NCI-H82 (cell line): ENCODE measurements at places on chromosomes 6 and 20.

GRCh38 chr6:52595000-52595795 is 18.3 kb upstream of the TRAM2 start:
- peak; percentile 97 for DNase-seq

DNA sequence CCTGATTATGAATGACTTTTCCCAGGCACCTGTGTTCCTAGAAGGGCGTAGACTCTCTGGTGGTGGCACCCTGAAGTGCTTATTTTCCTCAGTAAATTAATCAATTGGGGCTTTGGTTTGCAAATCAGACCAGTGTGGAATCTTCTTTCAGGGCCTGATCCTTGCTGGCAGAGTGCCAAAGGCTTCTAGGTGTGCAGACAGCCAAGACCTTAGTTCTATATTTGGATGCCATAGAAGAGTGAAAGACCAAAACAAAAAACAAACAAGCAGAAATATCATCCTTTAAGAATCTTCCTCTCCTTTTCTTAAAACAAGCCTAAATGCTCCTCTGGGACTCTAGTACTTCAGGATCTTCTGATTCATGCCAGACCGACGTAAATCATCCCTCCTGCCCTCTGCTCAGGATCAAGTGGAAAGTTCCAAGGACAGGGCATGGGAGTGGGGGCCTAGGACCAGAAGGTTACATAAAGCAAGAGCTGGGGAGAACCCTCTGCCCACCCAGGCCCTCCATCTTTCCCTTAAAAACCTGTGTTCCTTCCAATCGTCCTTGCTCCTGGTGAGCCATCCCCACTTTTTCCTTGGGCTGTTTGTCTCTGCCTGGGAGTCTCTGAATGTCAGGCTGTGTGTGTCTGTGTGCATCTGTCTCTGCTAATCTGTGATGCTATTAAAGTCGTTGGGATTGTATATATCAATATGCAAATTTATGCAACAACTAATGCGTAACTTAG is 70.5 kb upstream of the MYLIP start:
- peak; percentile 87 for DNase-seq

- DNase-seq, result no peak
Observed at GRCh38 chr20:48855046-48855445, 27.2 kb upstream of the PREX1 start.

GRCh38 chr6:41040101-41040939 is 1.3 kb upstream of the UNC5CL start:
- DNase-seq, result no peak

GRCh38 chr6:170046791-170047626 is 243.9 kb downstream of the DLL1 start:
- DNase-seq, result no peak

DNA sequence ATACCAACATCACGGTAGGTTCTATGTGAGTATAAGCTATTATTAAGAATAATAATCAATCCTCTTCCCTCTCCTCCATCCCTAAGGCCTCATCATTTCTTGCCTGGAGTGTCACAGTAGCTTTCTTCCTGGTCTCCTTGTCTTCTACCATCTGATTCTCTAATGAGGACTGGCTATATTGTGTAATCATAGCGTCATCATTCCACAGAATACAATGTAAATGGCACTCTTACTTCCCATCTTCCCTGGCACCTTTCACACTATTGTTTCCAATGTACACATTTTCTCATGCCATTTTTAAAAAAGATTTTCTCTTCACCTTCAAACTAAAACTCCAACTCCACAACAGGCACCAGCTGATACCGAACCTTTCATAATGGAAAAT is 2.2 kb upstream of the BTN3A2 start:
- no peak for DNase-seq

DNA sequence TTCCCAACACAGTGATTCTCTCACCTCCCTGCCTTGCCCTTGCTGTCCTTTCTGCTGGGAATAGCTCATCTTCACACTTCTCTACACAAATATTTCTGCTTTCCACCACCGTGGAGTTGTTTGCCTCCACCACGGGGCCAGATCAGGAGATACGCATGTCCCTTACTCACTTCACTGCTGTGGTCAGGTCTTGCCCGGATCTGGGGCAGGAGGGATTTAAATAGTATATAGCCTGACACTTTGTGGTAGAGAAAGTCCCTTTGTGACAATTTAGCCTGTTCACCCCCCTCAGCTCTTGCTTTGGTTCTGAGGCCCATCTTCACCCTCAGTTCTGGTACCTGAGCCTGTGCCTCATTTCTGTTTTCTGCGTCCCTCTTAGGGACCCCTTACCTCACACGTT is 92.6 kb upstream of the PREP start:
- no peak for DNase-seq

DNA sequence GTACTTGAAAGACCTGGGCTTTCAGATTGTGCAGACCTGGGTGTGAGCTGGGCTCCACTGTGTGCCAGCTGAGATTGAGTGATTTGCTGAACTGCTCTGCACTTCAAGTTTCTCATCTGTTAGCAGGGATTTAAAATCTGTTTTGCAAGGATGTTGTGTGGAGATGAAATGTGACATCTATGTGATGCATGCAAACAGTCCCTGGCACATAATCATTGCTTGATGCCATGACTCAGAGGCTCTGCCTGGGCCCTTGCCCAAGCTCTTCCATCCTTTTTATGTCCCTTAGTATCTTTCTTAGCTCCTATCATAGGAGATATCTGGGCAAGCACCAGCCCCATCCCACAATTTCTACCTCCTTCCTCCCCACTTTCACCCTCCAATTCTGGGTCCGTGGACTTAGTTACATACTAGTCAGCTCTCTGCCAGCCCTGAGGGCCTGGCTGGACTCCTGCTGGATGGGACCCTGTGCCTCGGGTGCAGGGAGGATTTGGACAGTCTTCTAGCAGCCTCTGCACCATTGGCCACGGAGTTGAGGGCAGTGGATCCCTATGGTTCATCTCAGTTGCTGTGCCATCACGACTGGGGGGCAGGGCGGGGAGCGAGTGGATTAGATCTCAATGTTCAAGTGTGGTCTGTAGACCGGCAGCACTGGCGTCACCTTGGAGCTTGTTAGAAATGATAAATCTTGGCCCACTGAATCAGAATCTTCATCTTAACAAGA is 103.6 kb downstream of the MAP3K7 start:
- DNase-seq, result no peak

DNA sequence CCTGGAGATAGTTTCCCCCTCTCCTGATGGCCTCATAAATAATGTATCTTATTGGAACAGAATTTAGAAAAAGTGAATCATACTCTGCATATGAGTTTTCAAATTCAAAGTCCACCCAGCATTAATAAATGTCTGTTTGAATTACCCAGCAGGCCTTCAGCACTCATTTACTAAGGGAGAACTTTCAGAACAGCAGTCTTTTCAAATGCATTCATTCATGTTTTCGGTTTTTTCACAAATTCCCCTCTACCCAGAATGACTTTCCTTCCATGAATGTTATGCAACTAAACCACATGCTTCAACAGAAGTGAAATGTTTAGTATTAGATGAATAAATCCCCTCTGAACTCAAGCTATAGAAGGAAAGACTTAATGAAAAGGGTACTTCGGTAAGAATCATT is 92.4 kb downstream of the RTN4IP1 start:
- no peak for DNase-seq

- DNase-seq, result no peak
Observed at GRCh38 chr6:106177786-106178185, 91.7 kb downstream of the PRDM1 start.

DNA sequence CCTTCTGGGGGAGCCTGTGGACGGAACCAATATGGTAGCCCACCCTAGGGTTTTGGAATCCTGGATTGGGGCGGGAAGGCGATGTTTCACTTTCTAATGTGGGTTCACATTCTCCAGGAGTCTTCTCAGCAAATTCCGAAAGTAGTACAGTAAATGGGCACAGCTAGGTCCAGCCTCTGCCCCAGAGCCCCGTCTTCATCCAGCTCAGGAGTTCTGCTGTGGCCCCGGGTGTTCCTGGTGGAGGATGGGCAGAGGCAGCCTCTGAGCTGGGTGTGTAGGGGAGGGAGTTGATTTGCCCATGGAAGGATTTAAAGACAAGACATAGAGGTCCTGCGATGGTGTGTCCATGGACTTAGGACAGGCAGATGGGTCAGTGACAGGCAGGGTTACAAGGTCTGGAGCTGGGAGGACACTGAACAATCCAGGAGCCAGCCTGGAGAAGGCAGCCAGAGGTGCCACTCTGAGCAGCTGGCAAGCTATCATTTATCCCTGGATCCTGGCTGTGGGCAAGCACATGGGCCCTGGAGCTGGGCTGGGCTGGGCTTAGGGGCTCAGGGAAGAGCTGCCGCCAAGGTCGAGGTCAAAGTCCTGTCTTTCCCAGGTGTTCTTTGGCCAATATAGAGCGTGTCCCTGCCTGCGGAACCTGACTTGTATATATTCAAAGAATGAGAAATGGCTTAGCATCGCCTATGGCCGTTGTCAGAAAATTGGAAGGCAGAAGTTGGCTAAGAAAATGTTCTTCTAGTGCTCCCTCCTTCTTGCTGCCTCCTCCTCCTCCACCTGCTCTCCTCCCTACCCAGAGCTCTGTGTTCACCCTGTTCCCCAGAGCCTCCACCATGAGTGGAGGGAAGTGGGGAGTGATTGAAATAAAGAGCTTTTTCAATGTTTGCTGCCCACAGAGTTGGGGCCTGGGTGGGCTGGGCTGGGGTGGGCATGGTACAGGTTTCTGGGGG is 6.7 kb downstream of the CLPSL1 start:
- no peak for DNase-seq

GRCh38 chr20:6580486-6580885 is 187.0 kb upstream of the BMP2 start:
- DNase-seq, result no peak

DNA sequence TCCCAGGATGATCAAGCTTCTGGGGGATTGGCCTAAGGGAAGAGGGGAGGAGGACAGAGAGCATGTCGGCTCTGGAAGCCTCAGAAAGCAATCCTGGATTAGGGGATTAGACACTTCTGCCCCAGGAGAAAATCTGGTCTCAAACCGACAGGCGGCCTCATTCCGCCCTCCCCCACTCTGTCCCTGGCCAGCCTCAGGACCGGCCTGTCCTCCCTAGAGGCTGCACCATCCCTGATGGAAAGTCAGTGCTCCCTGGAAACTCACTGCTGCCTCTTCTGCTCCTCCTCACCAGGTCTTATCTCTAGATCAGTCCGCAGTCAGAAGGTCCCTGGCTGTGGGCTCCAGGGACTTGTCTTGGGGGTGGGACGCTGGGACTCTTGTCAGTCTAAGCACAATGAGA is 905 bp upstream of the SLC12A5 start:
- DNase-seq, result peak; percentile 90

GRCh38 chr6:22056398-22056797 is 240.4 kb downstream of the PRL start:
- DNase-seq, result no peak

DNA sequence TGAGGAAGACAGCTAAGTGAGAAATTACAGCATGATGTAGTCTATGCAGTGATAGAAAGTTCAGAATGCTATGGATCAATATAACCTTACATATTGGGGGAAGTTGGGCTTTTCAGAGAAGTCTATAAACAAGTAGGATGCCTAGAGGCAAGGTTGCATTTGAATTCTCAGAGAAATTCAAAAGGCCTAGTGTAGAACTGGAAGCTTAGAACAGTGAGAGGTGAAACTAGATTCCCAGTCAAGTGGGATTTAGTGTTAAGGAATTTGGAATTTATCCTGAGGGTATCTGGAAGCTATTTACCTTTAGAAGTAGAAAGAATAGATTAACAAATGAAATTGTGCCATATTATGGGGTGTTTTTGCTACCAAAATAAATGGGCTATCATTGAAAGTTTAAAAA is 4.3 kb downstream of the CENPW start:
- DNase-seq, result no peak

GRCh38 chr6:36629784-36630183 is 35.6 kb downstream of the SRSF3 start:
- no peak for DNase-seq

GRCh38 chr20:43583982-43584432 is 6.7 kb upstream of the IFT52 start:
- no peak for DNase-seq

DNA sequence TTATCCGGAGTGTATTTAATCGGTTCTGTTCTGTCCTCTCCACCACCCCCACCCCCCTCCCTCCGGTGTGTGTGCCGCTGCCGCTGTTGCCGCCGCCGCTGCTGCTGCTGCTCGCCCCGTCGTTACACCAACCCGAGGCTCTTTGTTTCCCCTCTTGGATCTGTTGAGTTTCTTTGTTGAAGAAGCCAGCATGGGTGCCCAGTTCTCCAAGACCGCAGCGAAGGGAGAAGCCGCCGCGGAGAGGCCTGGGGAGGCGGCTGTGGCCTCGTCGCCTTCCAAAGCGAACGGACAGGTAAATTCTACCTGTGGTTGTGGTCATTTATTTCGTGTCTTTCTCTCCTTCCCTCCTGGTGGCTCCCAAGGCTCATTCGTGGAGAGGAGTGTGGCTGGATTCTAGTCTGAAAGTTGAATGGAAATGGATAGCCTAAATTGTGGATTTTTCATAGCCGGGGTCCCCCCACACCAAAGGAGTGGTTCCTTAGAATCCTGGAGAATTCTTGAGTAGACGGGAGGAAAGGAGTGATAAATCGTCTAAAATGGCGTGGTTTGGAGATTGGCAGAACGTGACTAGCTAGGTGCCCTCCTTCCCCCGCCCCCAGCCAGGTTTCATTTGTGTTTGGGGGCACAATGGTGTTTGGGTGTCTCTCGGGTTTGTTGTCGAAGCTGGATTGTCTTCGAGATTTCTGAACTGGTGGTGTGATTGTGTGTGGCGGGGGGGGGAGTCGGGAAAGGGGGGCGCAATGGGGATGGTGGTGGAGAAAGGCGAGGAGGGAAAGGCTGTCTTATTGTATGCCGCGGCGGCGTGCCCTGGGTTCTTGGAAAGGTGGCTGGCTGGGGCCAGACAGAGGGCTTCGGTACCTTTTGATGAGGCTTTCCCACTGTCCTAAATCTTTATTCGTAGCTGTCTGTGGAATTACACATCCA is 673 bp downstream of the MARCKS start:
- DNase-seq, result peak; percentile 81

DNA sequence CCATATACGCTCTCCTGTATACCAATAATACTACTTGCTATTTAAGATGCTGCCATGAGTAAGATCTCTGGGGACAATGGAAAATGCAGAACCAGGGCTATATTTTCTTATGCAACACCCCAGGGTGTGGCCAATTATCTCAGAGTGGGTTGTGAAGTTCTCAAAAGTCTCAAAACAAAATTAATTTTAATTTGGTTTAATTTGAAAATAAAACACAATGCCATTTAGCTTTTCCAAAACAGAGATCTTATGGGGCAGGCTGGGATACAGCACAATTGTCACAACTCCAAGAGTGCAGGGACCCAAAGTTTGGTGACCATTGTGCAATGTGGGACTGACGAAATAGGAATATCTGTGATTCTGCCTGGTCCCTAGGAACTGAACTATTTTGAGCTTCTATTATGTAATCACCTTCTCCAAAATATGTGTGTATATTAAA is 43.1 kb downstream of the MBOAT1 start:
- DNase-seq, result no peak

- DNase-seq, result no peak
Observed at GRCh38 chr6:169543704-169544103, 158.1 kb downstream of the WDR27 start.
